ENCODE measurements at places on chromosomes 1 and 21.

DNA sequence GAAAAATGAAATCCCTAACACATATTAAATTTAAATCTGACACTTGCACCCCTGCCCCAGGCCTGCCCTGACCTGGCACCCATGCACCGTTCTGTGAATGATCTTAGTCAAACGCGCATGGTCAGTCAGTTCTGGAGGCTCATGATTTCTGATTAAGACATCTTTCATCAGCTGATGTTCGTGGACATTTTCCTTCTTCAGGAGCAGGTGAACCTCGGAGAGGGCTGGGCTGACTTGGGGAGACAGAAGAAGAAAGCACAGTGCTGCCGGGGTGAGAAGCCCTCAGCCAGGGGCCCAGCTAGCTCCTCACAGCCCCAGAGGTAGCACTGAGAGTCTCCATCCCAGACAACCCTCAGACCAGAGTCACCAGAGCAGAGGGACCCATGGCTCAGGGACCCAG lies 134.5 kb upstream of the AJAP1 start:
- no peak for DNase-seq

DNA sequence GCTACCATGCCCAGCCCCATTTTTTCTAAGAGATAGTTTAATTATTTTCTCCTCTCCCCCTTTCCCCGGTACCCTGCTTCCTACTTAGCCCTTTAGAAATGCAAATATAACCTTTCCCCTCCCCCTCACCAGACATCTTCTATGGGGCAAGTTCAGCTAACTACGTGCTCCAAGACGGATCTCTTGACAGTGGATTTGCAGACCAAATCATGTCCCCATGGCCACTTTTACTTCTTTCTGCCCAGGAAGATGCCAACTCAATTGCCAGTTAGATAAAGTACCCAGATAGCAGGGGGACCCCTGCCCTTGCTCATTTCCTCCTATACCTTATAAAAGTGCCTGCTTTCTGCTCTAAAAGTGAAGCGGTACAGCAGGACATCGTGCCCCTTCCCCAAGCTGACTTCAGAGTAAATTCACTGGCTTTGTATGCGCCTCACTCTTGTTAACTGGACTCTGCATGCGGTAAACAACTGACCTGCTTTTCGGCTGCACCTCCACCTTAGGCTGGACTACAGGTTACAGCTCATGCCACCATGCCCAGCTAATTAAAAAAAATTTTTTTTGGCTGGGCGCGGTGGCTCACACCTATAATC lies 7.4 kb downstream of the DNAJC11 start:
- DNase-seq, result no peak

GRCh38 chr1:171655746-171656116 lies 3.2 kb upstream of the MYOC start:
- no peak for DNase-seq

DNA sequence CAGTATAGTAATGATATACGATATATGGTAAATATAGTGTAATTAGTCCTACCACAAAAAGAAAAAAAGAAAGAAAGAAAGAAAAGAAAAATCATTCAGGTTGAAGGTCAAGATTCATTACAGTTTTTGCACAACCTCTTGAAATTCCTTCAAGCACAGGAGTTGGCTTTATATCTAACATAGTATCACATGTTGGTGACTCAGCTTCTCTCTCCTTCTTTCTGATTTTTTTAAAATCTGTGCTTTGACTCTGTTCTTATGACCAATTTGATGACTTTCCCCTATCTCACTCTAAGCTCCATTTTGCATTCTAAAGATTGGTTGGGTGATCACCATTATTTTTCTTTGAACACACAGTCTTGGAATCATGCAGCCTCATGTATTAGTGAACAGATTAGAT lies 148.2 kb upstream of the COL11A1 start:
- no peak for DNase-seq

- DNase-seq, result peak; percentile 15
These were observed 115.5 kb upstream of the NCAM2 start for GRCh38 chr21:20882462-20883407.

DNA sequence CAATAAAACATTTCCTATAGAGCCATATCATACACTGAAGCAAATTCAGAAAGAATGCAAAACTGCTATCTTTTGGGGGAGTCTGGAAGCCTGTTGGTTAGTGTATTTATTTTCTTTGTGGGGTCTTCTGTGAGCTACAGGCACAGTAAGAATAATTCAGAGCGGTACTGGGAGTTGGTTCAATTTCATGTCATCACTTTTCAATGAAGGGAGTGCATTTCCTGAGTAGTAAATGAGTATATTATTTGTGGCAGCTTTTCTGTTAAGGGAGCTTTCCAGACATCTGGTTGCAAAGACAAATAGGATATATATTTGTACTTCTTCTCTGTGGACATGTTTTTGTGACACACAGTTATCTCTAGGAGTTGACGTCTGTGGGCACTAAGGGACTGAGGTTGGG lies 130.6 kb downstream of the HUNK start:
- DNase-seq, result no peak

DNA sequence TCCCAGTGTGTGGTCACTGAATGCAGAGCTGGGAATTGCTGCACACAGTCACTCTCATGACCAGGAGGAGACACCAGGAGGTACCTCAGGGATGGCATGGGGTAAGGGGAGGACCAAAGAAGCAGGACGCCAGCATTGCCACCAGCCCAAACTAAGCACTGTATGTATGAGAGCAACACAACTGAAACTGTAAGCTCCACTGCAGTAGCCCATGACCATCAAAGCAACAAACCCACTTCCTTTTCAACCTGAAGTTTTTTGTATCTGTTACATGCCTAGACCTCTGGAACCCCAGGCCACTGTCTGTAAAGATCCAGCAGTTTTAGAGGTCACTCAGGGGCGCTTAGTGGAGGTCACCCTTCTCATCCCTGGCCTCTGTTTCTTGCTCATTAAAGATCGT lies 164.3 kb downstream of the SETD4 start:
- DNase-seq, result no peak

DNA sequence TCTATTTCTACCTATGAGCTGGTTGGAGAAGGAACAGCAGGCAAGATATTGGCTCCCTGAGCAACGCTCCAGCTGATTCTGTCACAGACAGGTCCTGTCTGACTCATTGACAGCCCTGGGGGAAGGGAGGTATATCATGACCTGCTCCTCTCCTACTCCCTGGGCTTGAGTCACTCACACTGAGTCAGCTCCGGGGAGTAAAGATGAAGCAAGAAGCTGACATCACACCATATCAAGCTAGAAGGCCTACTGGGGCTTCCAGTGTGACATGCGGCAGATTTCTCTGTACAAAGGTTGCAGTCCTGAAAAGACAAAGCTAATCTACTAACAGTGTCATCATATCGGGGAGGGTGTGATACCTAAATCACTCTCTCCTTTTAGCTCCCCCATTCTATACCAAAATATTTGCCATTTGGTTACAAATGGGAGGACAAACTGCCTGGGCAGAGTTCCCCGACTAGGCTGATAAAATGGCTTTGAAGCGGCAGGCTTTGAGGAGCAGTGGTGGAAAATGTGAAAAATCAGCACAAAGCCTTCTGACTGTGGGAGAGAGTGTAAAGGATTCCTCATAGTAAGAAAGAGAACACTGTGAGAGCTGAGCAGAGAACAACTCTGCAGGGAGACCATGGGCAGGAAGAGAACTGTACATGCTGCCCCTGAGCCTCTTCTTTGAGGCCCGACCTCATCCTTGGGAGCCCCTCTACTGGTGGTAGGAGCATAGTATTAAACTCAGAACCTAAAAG lies 15.5 kb downstream of the PI4KB start:
- DNase-seq, result peak; percentile 37

- no peak for DNase-seq
These were observed 1419.4 kb downstream of the KCNT2 start for GRCh38 chr1:195188821-195189220.

DNA sequence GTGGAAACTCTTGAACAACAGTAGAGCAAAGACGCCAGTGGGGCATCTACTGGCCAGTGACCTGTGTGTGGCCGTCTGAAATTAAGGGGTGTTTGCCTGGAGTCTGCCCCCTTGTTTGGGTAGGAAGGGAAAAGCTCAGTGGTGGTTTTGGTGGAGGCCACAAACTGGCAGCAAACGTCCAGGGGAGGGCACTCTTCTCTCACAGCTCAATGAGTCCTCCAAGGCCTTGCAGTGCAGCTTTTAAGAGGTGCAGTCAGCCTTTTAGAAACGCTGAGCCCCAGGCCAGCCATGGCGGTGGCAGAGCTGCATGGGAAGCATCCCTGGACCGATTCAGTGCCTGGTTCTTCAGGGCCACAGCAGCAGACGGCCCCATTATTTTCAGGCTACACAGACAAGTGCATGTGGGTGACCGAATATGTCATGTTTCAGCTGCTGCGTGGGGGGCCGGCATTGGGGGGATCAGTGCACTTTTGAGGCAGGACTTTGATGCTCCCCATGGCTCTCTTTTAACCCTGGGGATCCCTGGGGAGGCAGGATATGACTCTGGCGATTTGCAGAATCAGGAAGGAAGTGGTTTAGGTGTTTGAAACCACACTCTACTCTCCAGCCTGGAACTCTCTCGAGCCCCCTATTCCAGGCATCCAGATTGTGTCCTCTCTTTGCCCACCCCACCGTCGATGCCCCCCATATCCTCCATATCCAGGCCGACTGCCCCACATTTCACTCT lies 414.0 kb downstream of the PRDM2 start:
- peak; percentile 5 for DNase-seq

DNA sequence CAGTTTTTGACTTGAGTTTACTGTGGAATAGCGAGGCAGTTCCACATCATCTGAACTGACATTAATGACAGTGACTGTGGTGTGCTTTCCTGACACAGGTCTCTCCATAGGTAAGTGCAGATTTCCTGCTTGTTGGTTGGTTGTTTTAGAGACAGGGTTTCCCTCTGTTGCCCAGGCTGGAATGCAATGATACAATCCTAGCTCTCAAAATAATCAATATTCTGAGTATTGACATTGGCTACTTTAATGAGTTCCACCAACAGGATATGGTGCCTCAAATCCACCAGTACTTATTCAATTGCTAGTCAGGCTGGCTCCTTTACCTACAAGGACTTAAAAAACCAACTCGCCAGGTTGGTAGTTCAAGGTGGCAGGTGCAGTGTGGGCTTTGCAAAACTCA lies 63.8 kb downstream of the CLSTN1 start:
- peak; percentile 34 for DNase-seq

GRCh38 chr1:40476924-40477677 lies at the start of gene ZFP69:
ZFP69 (plus strand) TSS chr1:40477290; CDS start chr1:40479362, 2,072 bp downstream.
- DNase-seq, result peak; percentile 85

DNA sequence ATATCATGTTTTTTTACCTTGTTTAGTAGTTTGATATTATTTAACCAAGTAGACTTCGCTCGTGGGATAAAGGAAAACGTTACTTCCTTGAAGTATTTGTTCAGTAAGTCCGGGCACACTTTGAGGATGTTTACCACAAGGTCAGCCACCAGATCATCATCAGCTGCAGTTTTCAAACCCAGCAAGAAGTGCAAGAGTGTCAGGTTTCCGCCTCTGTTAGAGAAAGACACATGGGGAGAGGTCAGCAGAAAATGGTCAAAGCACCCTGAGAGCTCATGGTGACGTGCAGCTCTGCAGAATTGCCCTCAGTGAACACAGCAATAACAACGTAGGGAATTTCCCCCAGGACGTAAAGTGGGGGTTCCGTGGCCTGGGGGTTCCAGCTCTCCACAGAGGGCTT lies 24.4 kb downstream of the URB1 start:
- DNase-seq, result no peak

DNA sequence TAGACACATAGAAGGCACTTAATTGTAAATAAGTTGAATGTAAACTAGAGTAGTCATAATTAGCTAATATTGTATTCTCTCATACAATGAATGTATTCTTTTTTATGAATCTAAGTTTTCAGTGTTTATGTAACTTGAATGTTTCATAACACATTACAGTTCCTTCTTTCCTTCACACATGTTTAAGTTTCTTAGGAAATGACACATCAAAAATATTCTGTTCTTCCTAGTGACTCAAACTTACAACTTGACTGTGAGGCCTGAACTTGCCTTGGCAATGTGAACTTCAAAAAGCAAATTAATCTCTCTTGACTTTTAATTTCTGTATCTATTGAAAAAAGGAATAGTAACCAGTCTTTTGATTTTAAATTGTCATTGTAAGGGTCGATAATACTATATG lies 700.1 kb downstream of the KCNT2 start:
- DNase-seq, result no peak

GRCh38 chr1:150545486-150546032 lies 3.6 kb upstream of the ADAMTSL4 start:
- DNase-seq, result no peak

DNA sequence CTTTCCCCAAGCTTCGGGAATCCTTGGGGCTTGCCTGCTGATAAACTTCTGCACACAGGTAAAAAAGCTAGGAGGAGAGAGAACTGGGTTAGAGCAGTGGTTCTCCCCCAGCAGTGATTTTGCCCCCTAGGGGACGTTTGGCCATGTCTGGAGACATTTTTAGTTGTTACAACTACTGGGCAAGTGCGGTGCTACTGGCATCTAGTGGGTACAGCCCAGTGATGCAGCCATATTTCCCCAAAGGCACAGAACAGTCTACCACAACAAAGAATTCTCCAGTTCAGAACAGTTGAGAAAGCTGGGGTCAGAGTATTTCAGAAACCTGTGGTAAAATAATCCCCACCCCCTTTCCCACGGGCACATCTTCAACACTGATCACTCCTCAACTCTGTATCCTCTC lies 41.3 kb downstream of the LRRC71 start:
- DNase-seq, result no peak

DNA sequence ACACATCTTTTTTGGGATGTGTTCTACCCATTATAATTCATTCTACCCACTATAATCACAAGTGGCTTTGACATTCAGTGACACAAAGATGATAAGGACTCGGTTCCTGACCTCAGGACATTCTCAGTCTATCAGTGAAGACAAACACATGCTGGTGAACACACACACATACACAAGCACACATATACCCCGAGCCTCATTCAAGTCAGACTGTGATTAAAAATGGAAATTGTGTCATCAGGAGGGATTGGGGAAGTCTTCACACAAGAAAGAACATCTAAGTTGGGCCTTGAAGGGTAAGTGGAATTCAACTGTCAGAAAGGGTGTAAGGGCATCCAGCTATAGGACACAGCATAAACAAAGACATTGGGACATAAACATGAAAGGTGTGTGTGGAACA lies 2.6 kb upstream of the LAD1 start:
- DNase-seq, result no peak

DNA sequence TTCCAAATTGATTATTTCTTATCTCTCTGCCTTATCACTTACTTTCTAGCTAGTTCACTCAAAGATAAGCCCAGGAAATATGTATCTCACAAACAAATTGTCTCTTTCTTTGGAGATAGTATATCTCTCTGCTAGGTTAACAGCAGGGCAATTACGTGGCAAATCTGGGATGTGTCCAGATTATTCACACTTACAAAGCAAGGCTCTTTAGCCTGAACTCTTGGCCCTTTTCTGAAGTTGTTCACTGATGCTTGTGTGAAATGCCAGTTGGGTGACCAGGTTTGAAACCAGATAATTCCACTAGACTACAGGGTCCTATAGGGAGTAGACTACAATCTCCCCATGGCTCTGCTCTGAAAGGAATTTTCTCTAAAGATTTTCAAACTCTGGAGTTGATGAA lies 30.8 kb upstream of the FAM78B start:
- DNase-seq, result no peak

GRCh38 chr21:44006656-44007055 lies 5.5 kb upstream of the TRAPPC10 start:
- no peak for DNase-seq

- DNase-seq, result no peak
These were observed 15.1 kb downstream of the CRP start for GRCh38 chr1:159699246-159699645.
